ENCODE measurements at places on chromosomes 13 and 19.

GRCh38 chr19:31313291-31314030 is 35.8 kb downstream of the TSHZ3 start:
- DNase-seq, result no peak

GRCh38 chr13:52945348-52945747 is 83.3 kb upstream of the OLFM4 start:
- no peak for DNase-seq

DNA sequence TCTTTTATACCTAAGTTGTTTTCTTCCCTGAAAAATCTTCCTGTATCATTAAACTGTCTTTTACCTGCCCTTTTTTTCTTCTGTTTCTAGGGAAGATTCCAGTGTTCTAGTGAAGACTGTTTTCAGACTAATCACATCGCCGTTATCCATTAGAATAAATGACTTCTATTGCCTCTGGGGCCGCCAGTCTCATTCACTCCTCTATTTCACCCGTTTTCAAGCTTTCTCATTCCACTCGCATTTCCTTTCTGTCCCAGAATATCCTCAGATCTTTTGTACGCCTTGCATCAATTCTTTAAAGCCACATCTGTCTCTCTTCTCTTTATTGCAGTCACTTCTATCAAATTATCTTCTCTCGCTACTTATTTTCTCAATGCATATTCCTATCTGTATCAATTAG is 1035.6 kb upstream of the MIR17HG start:
- DNase-seq, result no peak

DNA sequence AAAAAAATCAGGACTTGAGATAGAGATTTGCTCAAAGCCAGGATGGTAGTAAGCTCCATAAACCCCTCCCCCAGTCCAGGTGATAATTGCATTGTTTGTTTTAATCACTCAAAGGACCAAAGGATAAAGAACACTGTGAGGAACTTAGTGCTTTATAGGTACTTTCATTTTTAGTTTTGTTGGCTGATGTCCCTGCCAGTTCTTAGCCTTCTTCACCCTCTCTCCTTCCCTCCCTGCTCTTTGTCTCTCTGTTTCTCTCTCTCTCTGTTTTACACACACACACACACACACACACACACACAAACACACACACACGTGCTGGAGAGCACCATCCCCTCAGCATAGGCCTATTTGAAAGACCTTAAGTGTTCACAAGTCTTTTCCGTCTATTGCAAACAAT is 5.2 kb downstream of the FRY start:
- DNase-seq, result no peak

GRCh38 chr13:102913914-102914313 is 68.1 kb downstream of the ERCC5 start:
- no peak for DNase-seq

DNA sequence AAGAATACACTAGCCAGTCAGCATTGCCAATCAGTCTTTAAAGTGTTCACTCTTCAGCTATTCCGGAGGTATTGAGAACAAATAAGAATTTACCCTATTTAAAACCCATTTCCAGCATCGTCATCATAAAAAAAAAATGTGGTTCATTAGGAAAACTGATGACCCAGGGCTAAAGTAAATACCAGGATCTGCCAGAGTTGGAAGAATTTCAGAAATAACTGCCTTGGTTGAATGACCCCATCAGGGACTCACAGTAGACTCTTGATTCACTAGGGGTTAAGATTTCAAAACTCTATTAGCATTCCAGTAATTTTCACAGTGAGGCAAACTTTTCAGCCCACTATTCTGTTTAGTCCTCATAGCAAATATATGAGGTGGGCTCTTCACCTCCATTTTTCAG is 377.0 kb downstream of the ITGBL1 start:
- no peak for DNase-seq

- no peak for DNase-seq
These were observed 4.6 kb downstream of the GNA11 start for GRCh38 chr19:3098515-3099346.

GRCh38 chr13:112447761-112448603 is 71.8 kb downstream of the SPACA7 start:
- DNase-seq, result no peak

GRCh38 chr19:38666663-38667511 is 19.4 kb downstream of the ACTN4 start:
- DNase-seq, result peak; percentile 63

DNA sequence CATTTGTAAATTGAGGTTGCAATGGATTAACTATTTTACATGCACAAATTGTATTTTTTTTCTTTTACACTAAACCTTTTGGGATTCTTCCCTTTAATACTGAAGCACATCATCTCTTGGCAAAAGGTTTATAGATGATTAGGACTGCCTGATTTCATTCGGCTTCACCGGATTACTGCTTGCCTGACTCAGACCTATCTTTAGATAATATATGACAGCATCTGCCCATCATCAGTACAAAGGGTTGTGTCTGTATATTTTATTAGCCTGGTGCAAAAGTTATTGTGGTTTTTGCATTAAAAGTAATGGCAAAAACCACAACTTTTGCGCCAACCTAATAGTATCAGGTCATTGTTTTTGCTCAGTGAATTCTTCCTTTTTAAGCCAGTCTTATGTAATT is 316.2 kb upstream of the HTR2A start:
- no peak for DNase-seq

DNA sequence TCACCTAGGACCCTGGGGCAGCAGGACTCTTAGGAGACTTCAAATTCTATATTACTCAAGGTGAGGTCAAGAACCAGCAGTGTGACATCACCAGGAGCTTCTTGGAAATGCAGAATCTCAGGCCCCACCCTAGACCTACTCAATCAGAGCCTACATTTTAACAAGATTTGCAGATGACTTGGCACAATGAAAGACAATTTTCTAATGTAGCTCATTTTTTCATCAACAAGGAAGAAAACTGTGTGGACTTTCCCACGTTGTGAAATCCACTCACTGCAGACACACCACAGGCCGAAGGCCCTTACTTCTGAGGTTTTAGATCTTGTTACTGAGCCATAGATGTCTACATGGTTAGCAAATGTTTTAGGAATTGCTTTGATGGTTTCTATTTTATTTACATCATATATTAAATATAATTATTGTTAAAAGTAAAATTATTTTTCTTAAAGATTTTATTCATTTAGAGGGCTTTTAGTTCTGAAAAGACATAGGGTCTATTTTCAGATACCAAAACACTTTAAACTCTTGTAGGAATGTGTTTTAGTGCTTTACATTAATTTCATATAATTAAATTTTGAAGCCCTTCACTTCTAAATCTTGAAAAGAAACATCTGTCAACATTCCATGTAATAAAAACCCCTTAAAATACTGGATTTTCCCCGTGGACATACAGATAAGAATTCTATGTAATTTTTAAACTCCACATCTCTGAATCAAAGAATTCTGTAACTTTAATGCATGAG is 18.5 kb upstream of the STARD13 start:
- peak; percentile 15 for DNase-seq

GRCh38 chr13:91904597-91904996 is 506.2 kb downstream of the GPC5 start:
- no peak for DNase-seq

DNA sequence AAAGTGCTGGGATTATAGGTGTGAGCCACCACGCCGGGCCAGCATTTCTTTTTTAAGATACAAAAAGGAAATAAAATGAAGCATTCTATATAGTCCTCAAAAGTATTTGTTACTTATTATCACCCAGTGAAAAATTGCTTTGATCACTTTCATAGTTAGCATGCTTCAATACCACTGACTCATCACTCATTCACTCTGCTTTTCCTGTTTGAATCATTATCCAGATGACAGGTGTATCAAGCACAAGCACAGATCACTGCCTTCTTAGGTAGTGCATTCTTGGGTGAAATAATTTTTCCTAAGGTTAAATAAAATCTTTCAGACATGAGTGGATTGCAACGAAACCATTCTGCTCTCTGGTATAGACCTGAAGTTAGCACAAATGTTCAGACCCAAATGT is 35.8 kb upstream of the SPART start:
- DNase-seq, result no peak

DNA sequence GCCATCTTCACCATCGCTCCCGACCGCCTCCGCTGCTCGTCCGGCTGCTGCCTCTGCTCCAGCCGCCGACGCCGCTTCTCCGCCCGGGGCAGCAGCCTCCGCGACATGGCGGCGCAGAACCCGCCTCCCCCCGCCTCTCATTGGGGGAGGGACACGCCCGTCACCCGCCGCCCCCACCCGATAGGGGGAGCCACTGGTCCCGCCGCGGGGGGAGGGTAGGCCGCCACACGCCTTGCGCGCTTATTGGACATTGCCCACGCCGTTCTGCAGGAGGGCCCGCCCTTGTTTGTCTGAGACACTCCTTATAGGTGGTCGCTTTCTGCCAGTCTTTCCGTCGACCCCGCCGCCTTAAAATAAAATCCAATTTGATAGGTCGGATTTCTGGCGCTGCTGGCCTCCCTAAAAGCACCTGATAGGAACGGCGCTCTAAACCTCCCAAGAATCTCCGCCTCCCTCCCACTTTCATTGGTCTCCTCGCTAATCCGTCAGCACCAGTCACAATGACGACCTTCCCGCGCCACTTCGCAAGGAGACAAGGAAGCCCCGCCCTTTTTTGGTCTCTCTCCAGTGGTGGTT is at the start of gene HNRNPL:
HNRNPL (minus strand) TSS at position 127 of the 576 bp plus-strand sequence; CDS start at position 107, 20 bp downstream.
- DNase-seq, result peak; percentile 100

- no peak for DNase-seq
These were observed 15.3 kb downstream of the GJA3 start for GRCh38 chr13:20145521-20145920.

Data from brain microvascular endothelial cell (primary cell).